ENCODE measurements at places on chromosomes 2 and 18.

DNA sequence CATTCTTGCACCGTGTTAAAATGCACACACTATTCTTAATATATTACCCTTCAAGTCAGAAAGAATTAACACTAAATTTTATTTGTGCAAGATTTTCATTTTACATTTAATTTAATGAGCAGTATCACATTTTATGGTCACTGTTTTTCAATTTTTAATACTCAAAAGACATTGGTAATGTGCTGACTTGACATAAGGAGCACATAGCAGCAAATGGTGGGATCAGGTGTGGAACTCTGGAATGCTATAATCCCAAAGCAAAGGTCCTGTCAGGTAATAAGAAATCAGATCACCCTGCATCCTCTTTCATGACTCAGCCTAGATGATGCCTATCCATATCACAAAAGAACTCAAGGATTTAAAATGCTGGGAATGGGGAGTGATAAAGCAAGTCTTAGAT is 55.6 kb upstream of the SPAG16 start:
- no peak for DNase-seq

- DNase-seq: no peak
Observed at GRCh38 chr2:179238027-179238426, 26.6 kb downstream of the SESTD1 start.

GRCh38 chr2:88627856-88628570 is 749 bp upstream of the EIF2AK3 start:
- peak; percentile 91 for DNase-seq

- DNase-seq: peak; percentile 78
Observed at GRCh38 chr2:105287692-105288091, 41.8 kb downstream of the TGFBRAP1 start.

- DNase-seq: no peak
Observed at GRCh38 chr2:23513872-23514793, 129.2 kb downstream of the KLHL29 start.

DNA sequence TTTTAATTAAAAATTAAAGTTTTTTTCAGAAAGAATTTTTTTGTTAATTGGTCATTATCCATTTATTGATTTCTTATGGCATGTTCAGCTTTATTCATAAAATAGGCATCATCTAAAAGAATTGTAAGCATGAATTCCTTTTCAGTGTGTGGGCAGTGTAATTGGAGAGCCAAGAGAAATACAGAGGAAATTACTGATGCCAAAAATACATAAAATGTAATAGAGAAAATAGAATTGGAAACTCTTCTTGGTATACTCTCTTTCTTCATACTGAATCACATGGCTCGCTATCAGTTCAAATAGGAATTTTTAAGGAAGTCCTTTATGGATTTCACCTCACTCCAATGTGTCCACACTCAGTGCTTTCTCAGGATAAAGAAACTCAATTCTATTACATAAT is 663.6 kb upstream of the NRXN1 start:
- no peak for DNase-seq

DNA sequence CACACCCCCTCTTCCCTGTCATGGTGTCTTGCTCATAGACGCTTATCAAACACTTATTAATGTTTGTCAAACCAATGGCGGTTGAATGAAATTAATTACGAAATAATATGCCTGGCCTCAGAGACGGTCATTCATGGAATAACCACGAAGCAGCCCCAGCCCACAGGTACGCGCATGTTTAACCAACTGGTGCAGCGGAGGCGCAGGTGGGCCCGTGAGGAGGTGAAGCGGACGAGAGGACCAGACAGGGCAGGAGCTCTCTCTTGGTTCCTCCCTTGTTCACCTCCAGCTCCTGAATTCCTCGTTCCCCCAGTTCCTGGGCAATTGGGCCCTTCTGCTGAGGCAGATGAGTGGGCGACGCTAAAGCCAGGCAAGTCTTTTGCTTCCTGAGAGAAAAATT is 169.8 kb downstream of the TNS1 start:
- DNase-seq: no peak

DNA sequence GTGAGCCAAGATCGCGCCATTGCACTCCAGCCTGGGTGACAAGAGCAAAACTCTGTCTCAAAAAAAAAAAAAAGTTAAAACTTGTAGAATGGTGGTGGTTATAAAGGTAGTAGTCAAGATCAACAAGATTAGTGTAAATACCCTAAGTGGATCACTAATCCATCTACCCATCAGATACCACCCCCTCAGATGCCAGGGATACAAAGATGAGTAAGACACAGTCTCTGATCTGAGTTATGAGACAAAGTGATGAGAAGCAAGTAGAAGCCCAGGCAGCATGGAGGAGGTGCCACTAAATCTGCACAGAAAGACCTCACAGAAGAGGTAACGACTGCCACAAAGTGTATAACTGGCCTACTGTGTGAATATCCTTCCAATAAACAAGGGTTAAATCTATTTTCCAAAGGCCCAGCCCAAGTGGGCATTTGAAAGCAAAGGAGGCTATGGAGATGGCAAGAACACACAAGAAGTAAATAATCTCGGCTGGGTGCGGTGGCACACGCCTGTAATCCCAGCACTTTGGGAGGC is 20.2 kb downstream of the NFE2L2 start:
- no peak for DNase-seq

DNA sequence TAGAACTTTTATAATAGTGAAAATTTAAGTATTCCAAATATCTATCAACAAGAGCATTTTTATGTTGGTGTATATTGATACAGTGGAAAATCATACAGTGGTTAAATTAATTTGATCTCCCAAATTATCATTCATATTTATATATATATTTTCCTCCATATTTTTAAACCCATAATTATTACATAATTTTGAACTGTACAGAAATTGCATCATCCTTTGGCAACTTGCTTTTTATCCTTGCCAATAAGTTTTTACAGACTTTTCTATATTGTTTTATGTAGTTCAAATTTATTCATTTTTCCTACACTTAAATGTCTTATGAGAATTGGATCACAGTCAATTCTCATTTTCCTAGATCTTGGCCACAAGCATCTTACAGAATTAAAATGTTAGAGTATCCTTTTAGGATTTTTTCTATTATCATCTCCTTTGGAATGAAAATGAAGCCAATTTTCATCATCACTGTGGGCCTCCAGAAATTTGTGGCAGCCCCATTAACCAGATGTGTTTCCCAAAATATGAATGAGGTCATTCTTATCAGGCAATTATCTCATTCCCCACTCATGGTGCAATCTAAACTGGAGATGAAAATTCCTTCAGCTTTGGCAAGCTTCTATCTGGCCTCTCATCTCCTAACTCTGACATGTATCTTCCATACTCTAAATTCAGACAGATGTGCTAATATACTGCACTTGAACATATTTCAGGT is 94.2 kb upstream of the DLGAP1 start:
- no peak for DNase-seq

GRCh38 chr2:236685979-236686520 is 116.4 kb downstream of the ACKR3 start:
- DNase-seq: no peak

DNA sequence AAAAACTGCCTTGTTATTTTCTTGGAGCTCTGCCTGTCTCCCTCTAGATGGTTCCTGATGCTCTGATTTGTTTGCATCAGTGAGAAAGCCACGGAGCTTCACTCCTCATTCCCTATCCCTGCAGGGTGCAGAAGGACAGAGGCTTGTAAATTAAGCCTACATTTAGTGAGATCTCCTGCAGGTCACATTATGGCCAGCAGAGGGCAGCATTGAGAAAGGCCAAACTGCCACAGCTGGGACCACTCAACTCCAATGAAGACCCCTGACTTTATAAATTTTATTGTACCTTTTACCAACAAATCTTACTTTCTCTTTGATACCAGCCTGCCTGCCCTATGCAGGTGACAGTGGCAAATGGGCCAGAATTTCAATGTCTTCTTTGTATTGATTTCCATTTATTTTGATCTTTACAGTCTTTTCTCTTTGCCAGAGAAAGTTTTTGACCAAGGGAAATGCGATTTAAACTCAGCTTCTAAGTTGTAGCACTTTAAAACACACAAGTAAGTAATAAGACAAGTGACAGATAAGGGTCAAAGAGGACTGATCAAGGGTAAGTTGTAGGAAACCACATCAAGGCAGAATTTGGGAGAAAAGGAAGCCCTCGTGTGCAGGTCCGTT is 1029.1 kb upstream of the KLHL29 start:
- DNase-seq: peak; percentile 81

- DNase-seq: no peak
Observed at GRCh38 chr2:221572821-221573429, 821 bp upstream of the EPHA4 start.

DNA sequence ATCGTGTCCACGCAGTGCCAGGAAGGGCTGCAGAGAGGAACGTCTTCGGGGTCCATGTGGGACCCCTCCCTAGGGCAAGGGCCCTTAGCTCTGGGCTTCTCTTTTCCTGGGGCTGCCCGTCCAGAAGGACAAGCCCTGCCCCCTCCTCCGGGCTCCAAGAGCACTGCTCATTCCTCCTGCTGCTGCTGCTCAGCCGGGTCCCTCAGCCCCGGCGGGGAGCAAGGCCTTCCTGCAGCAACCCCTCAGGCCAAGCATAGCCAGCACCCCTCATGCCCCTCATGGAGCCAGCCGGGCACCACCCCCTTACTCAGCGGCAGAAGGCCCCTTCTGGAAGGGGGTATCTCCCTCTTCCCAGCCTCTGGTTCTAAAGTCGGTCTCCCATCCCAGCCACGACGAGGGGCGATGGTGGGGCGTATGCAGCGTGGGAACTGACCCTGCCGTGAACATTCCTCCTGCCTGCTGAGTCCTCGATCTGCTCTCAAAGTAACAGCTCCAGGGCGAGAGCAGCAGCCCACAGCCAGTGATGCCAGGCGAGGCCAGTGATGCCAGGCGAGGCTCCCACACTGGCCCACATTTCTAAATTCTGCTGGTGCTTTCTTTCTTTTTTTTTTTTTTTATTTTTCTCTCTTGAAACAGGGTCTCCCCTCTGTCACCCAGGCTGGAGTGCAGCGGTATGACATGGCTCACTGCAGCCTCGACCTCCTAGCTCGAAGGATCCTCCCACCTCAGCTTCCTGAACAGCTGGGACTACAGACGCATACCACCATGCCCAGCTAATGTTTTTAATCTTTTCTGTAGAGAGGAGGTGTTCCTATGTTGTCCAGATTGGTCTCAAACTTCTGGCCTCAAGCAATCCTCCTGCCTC is 99.7 kb downstream of the HDAC4 start:
- DNase-seq: no peak

GRCh38 chr18:12741351-12741750 is 38.5 kb downstream of the PSMG2 start:
- DNase-seq: no peak

- DNase-seq: no peak
Observed at GRCh38 chr2:86186431-86186830, 8.8 kb downstream of the IMMT start.

DNA sequence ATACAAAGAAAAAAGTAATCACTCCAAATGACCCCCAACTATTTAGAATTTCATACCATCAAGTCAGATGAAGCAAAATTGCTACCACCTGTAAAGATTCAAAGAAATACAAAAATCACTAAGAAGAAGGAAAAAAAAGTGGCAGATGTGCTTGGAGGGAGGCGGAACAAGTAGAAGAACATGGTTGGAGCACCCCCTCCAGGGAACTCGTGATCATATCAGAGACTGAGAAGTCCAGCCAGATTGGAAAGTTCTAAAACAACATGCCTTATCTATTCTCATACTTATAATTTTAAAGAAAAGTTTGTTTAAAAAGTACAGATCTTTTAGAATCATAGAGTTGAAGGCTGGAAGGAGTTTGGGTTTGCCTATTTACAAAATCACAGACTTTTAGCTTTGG is 113.4 kb upstream of the CYP26B1 start:
- DNase-seq: no peak

DNA sequence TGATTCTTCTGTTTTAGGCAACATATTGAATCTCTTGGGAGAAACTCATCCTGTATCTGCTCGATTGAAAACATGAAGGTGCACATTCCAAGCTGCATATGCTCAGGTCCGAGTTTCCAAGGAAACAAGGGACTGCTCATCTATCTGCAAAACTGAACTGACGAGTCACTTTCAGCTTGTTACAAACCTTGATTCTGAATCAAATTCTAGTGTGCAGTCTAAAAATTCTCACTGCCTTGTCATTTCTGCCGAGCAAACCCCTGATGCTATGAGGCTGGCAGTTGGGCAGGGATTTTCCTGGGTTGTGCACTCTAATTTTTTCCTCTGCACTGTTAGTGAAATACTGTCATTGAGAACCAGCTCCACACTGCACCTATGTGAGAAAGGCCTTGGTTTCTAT is 101.3 kb upstream of the ETAA1 start:
- no peak for DNase-seq

GRCh38 chr18:46418663-46419260 is 238.3 kb downstream of the LOXHD1 start:
- DNase-seq: no peak

DNA sequence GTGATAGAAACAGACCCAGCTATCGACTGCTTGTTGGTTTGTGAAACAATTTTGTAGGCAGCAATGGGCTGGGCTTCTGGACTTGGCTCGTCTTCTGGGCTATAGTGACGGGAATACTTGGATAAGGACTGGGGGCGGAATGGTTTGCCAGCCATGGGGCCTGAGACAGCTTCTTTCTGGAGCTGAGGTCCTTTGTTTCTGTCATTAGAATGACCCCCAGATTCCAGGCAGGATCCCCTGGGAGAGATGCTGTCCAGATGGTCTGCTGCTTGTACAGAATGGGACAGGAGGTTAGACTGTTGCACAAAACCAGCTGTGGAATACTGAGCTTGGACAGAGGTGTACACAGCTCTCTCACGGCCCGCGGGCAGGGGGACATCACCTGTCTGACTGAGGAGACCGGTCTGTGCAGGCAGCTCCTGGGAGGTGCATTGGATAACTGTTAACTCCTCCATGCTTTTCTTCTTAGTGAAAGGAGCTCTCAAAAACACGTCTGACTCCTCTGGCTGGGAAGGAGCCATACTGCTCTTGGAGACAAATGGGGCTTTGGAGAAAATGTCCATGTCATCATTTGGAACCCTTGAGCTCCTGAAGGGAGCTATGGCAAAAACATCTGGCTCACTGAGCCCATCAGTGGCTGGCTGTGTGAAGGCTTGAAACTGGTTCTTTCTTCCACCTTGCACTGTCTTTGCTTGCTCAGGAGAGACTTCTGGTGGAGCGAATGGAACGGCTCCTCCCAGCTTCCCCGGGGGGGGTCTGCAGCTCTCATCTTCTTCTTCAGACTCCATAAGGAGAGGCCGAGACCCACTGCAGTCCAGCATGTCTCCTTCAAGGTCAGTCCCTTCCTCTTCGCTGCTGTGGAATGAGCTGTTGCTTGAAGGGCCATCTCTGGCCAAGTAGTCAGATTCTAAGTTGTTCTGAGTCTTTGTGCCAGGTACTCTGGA is 28.6 kb upstream of the NFU1 start:
- no peak for DNase-seq

- DNase-seq: no peak
Observed at GRCh38 chr2:20796374-20796791, 26.5 kb downstream of the LDAH start.
